Mesenteric fat pad (tissue), 1 donor: ENCODE measurements at places on chromosomes 3 and 15.

- no peak for DNase-seq
These were observed 62.8 kb upstream of the SPATA12 start for GRCh38 chr3:56997675-56998074.

- DNase-seq = no peak
These were observed 35.0 kb upstream of the CAPN3 start for GRCh38 chr15:42324308-42324707.

DNA sequence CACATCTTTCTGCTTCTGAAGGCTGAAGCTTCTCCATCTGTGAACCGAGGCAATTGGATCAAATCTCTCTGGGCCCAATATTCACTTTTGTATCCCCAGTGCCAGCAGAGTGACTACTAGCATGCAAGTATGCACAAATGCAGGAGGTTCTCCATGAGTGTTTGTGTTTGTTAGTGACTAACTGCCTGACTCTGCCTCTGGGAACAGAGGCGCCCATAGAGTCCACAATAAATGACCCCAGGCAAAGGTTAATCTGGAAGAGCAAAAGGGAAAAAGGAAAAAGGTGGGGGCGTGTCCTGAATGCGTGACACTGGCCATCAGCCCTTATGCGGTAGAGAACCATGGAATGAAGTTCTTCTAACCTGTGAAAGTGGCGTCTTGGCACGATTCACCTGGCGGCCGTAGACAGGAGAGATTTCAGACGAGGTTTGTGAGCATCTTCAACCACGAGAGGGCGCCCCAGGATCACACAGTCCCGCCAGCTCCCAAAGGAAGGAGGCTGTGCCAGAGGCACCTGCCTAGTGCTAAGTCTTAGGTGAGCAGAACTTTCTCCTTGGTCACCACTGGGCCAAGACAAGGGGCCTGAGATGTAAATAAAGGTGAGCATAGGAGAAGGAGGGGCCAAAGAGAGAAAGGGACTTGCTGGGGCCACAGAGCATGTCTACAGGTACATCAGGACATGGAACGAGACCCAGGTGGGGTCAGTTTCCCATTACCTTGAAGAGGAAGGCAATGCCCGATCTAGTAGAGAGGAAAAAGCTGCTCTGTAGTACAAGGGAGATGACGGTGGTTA lies 44.2 kb downstream of the RBPMS2 start:
- no peak for DNase-seq

DNA sequence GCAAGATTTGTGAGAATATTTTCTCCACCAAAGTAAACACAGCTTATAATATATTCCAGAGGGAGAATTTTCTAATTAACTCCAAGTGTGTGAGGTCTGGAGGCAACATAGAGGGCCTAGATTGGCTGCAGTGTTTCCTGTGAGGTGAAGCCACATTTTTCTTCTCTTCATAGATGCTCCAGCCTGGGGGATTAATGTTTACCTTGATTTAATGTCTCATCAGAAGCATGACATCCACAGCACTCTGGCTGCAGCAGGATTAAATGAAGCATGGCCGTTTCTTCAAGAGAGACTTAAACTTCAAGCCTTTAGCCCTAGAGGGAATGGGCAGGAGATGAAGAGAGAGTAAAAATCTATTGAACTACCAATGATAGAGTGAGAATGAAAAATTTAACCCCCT lies 137.9 kb upstream of the ZBTB20 start:
- no peak for DNase-seq
